Lower lobe of right lung (tissue), 2 donors: ENCODE measurements at places on chromosomes 1 and 21. TPM values are rescaled to one million over a fixed set of nuclear protein-coding genes. Genes with fewer than 3 reads are reported as not detected.

NGF gene
- total RNA-seq = 0.97 TPM

PLPPR5 gene
- total RNA-seq = not detected

RGS7 gene
- 0.21 TPM for total RNA-seq

- no peak for DNase-seq
Observed at GRCh38 chr1:93635614-93636543, 45.8 kb downstream of the BCAR3 start.

GRCh38 chr1:9050803-9051202 is 18.6 kb downstream of the SLC2A5 start:
- DNase-seq = no peak

GRCh38 chr1:172287208-172287607 is 133.3 kb upstream of the C1orf105 start:
- DNase-seq = no peak
